NCI-H446 treated with DMSO at 0.1 percent for 48 hours (cell line): ENCODE measurements at places on chromosomes 1 and 21.

DNA sequence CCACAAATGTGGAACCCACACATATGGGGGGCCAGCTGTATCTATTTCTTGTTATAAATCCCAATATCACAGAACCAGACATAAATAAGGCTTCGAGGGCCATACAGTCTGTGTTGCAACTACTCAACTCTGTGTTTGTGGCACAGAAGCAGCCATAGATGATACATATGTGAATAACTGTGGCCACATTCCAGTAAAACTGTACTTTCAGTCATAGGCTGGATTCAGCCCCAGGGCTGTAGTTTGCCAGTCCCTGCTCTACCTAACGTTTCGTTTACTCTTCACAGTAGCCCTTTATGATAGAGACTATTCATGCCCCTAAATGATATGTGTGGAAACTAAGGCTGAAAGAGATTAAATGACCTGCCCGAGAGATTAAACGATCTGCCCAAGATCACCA, 48.7 kb downstream of the FHAD1 start:
- no peak for DNase-seq

GRCh38 chr1:31689854-31690253, 14.0 kb downstream of the COL16A1 start:
- no peak for DNase-seq

DNA sequence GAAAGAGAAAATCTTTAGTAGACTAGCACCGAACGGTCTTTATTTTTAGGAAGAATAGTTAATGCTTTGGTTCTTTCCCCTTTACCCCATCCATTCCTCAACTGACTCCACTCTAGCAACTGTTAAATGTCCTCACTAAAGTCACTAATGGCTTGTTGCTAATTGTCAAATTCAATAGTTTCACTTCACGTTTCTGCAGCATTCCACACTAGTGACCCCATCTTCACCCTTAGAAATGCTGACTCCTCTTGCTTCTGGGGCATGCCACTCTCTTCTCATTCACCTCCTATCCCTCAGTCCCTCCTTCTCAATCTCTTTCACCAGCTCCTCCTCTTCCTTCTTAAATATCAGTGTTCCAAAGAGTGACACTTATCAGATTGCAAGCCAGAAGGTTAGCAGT, 19.4 kb upstream of the CADM3 start:
- no peak for DNase-seq

DNA sequence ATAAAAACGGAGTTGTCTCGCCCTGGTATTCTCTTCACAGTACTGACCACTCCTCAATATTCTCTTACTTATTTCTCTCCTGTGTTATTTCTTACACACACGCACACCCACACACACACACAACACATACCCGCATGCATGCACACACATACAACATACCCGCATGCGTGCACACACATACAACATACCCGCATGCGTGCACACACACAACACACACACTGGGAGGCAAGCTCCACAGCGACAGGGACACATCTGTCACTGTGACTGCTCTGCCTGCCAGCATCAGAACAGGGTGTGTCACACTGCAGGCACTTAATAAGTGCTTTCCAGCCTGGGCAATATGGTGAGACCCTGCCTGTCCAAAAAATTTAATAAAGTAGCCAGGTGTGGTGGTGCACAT, 20.8 kb upstream of the DDOST start:
- DNase-seq, result no peak

DNA sequence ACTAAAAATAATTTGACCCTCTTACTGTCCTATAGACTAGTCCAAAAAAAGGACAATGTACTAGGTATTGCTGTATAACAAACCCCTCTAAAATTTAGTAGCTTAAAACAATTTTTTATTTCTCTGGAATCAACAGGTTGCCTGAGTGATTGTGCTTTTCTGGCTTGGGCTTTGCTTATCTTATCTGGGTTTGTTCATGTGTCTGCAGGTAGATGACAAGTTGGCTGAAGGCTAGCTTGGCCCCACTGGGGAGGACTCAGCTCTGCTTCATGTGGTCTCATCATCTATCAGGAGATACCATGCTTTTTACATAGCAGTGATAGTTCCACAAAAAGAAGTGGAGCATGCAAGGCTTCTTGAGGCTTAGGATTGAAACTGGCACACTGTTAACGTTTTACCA, 114.2 kb downstream of the MAN1A2 start:
- no peak for DNase-seq

GRCh38 chr1:172043900-172044299, 202.6 kb downstream of the DNM3 start:
- DNase-seq, result no peak

GRCh38 chr1:66290761-66291530, 243.0 kb upstream of the SGIP1 start:
- no peak for DNase-seq

- no peak for DNase-seq
Observed at GRCh38 chr1:162605225-162605927, 26.9 kb upstream of the DDR2 start.

- DNase-seq, result no peak
Observed at GRCh38 chr1:81848880-81849682, 48.3 kb downstream of the ADGRL2 start.

DNA sequence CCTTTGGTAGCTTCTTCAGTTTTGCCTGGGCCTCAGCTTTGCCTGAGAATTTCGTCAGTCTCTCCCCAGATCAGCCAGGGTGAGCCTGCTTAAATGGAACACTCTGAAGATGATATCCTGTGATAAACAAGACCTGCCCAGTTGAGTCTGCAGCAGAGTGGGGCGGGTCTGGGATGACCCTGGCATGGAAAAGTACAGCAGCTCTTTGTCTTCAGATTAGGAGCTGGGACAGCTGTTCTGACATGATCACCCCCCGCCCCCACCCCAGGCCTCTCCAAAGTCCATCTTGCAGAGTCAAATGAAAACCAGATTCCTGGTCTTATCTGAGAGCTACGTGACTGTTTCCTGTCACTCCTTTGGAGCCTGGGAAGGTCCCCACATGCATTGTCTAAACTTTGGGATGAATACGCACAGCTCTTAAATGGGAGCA, 2.2 kb upstream of the TMEM51 start:
- no peak for DNase-seq

- DNase-seq, result no peak
Observed at GRCh38 chr1:77068013-77068412, 151.2 kb downstream of the PIGK start.

DNA sequence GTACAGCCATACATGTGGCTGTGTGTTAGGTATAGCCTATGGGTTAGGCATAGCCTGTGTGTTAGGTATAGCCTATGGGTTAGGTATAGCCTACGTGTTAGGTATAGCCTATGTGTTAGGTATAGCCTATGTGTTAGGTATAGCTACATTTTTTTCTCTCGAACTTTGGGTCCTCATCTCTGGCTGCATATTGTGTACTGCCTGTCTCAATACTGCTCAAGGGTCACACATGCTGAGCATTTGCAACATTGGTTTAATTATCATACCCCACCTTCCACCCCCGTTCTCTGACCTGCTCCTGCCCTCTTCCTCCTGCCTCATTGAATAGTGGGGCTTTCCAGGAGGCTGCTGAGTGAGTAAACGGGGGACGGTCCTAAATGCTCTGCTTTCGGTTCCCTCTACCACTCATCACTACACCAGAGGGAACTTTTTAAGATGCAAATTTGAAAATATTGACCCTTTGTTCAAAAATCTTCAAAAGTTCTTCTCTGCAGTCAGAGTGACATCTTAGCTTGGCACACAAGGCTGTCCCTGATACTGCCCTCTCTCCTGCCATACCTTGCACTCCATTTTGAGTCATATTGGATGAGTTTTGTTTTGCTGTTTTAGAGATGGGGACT, 17.8 kb downstream of the OR2B11 start:
- no peak for DNase-seq

DNA sequence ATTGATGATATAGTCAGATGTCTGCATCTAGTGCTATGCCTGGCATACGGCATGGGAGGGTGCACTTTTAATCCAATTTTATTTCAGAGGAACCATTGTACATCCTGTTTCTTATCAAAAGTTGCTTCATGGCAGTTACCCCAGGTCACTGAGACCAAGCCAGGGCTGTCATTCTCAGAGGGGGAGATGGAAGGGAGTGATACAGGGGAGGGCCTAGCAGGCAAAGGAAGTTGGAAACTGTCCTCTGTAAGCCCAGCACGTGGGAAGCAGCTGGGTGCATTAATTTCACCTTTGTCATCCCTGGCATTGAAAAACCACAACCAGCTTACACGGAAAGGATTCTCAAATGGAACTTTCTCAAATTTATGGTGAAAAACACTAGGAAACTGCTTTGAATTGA, 458.7 kb upstream of the ADAMTS5 start:
- DNase-seq, result no peak

GRCh38 chr21:7933923-7934322, 2587.5 kb upstream of the TPTE start:
- no peak for DNase-seq

GRCh38 chr1:108511764-108512163, 48.1 kb upstream of the EEIG2 start:
- DNase-seq, result no peak

DNA sequence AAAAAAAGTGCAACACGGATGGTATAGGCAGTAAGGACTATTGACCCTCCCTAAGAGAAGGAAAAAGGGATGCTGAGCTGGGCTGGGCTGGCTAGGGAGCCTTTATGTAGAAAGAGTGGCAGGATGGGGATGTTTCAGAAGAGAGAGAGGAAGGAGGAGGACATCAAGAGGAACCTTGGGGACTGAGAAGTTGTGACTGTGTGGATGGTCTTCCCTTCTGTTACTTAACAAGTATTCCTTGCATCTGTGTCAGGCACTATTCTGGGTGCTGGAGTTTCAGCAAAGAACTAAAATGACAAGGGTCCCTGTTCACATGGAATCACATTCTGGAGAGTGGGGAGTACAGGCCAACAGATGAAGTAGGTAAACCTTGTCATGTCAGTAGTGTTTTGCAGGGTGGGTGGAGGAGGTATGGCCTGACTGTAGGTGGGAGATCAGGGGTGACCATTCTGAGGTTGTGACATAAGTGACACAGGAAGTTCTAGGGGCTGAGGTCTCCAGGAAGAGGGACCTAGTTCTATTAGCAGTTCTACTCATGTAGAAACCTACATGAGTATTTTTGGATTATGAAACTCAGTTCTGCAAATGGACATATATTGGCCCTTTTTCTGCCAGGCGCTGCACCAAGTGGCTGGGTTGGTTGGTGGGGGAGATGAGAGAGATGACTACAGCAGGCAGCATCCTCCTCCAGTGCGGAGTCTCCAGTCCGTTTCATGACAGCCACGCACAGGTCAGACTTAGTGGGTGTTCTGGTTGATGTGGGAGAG, 53.8 kb downstream of the PRDM2 start:
- DNase-seq, result no peak

DNA sequence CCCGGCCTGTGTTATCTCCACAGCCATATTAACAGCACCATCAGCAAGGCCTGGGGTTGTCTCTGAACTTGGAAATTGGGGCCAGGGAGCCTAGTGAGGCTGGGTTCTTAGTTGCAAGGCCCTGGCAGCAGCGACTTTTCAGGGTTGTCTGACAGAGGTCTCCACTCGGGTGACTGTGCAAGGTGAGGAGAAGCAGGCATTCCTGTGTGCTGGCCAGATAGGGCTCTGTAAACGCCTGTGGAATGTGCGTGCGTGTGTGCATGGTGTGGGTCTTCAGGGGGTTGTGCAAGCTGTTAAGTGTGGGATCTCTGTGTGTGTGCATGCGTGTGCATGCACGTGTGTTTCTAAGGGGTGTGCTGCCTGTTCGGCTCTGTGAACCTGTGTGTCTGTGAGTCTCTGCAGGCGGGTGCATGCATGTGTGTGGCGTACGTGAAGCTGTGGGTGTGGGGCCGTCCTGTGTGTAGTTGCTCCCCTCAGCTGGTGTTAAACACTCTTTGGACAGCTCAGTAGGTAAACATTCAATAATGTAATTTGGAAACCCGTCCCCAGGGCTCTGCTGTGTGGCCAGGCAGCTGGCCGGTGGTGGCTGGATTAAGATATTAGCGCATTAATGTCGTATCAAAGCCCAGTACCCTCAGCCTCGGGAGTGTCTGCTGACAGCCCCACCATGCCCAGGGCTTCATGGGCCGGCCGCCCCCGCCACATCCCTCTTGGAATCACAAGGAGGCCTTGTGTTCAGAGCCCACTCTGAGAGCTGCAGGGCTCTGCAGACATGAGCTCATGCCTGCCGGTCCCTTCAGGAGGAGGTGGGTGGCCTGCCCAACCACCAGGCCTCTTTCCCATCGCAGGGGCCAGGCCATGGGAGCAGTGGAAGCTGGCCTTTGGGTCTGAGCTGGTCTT, 189.9 kb downstream of the FOXD2 start:
- DNase-seq, result no peak

GRCh38 chr1:209542585-209542984, 40.9 kb upstream of the CAMK1G start:
- no peak for DNase-seq

DNA sequence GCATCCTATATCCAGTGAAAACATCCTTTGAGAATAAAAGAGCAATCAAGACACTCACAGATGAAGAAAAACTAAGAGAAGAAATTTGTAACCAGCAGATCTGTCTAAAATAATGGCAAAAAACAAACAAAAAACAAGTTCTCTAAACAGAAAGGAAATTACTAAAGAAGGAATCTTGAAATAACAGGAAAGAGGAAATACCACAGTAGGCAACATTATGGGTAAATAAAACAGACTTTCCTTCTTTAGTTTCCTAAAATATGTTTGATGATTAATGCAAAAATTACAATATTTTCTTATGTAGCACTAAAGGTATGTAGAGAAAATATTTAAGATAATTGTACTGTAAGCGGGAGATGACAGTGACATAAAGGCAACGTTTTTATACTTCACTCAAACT, 23.5 kb downstream of the SLC19A1 start:
- no peak for DNase-seq

DNA sequence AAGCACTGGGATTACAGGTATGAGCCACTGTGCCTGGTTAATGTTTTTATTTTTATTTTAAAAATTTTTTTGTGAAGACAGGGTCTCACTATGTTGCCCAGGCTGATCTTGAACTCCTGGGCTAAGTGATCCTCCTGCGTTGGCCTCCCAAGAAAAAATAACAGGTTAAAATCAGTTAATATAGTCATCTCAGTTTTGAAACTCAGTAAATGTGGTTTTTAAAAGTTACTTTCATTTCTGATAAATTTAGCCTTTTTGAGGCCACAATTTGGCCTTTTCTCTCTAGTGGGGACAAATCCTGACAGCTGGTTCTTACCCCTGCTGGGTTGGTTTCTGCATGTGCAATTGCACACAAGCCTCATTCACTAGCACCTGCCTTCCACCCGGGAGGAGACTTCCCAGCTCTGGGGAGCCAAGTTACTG, 13.3 kb downstream of the PMF1 start:
- no peak for DNase-seq

DNA sequence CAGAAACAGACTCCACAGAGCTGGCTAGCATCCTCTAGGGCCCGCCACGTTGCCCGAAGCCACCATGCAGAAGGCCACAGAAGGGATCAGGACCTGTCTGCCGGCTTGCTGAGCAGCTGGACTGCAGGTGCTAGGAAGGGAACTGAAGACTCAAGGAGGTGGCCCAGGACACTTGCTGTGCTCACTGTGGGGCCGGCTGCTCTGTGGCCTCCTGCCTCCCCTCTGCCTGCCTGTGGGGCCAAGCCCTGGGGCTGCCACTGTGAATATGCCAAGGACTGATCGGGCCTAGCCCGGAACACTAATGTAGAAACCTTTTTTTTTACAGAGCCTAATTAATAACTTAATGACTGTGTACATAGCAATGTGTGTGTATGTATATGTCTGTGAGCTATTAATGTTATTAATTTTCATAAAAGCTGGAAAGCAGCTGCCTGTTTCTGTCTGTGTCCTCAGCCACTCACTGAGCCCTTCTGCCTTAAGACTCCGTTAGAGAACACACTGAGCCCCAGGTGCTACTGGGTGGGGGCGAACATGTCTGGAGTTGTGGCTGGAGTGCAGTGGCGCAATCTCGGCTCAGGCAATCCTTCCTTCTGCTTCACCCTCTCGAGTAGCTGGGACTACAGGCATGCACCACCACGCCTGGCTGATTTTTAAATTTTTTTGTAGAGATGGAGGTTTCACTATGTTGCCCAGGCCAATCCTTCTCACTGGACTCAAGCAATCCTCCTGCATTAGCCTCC, 14.8 kb downstream of the MFSD2A start:
- DNase-seq, result no peak
